T-helper 17 cell (primary cell): ENCODE measurements at places on chromosomes 2 and 18. TPM values are rescaled to one million over a fixed set of nuclear protein-coding genes. Genes with fewer than 3 reads are reported as not detected.
A peak's percentile ranks its signal among the peaks of the same experiment; 100 is the strongest.

The PRSS56 gene
- not detected for total RNA-seq

GRCh38 chr2:217520356-217521010 lies 482.3 kb downstream of the TNS1 start:
- no peak for DNase-seq
- no peak overlapping the region for H3K27ac ChIP-seq
- no peak overlapping the region for H3K4me3 ChIP-seq
- H3K36me3 ChIP-seq, result no peaks in the 10 kb centered on the region
- no peaks in the 10 kb centered on the region for H3K27me3 ChIP-seq

DNA sequence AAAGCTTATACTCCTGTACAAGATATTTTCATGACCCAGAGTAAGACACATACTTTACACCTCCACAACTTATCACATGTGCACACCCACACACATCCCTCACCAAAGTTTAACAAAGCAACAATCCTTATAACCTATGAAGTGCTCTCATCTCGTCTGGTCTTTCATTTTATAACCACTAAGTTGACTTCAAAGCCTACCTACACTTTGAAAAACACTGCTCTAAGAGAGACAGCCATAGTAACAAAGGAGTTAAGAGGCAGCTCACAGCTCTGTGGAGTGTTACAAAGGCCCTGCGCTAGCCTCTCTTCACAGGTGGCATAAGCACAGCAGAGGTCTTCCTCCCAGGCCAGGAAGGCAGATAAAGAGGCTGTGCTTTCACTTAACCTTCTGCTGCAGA lies 69.7 kb upstream of the TMEM200C start:
- H3K27ac ChIP-seq, result no peak overlapping the region
- no peaks in the 10 kb centered on the region for H3K36me3 ChIP-seq
- no peak overlapping the region for H3K4me3 ChIP-seq
- H3K4me1 ChIP-seq, result peaks cover 5% of the 10 kb centered on the region
- peaks cover 27% of the 10 kb centered on the region for H3K27me3 ChIP-seq

- H3K27me3 ChIP-seq, result peaks cover 9% of the 10 kb centered on the region
- H3K4me1 ChIP-seq, result peaks cover 3% of the 10 kb centered on the region
- H3K4me3 ChIP-seq, result no peak overlapping the region
- no peak overlapping the region for H3K27ac ChIP-seq
- no peak for DNase-seq
These were observed 49.2 kb upstream of the LGALSL start for GRCh38 chr2:64404743-64405142.

The NT5C1B gene
- total RNA-seq, result not detected

DNA sequence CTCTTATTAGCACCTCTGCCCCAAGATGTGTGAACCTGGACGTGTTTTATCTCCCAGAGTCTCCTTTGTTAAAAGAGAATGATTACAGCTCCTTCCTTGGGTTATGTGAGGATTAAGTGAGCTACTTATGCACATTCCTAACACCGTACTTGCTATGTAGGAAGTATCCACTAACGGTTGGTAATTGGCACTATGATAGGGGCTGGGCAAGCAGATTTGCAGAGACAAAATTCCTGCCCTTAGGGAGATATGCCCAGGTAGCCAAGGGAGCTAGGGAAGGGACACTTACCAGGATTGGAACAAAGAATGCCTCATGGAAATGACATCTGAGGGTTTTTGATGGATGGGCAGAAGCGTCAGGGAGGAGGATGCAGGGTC lies 11.5 kb upstream of the ALPK2 start:
- no peaks in the 10 kb centered on the region for H3K4me1 ChIP-seq
- H3K36me3 ChIP-seq, result no peaks in the 10 kb centered on the region
- no peak overlapping the region for H3K4me3 ChIP-seq
- no peak overlapping the region for H3K27ac ChIP-seq
- H3K27me3 ChIP-seq, result no peaks in the 10 kb centered on the region

The ZSWIM2 gene
- not detected for total RNA-seq

DNA sequence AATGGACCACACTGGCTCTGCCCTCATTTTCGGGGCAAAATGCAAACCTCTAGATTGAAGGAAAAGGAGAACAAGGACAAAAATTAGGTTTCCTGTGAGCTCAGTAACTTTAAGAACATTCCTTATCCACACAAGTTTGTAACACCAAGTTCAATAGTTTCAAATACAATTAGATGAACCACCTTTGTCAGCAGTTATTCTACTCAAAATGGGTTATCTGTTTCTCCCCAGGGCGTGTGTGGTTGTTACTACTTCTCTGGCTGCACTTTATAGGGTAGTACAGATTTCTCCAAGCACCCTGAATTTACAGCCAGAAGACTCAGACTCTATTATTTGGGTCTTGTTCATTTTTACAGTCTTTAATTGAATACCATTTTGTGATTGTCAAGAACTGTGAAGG lies 45.0 kb upstream of the TANK start:
- peaks cover 8% of the 10 kb centered on the region for H3K4me1 ChIP-seq
- no peak overlapping the region for H3K4me3 ChIP-seq
- peaks cover under 1% of the 10 kb centered on the region for H3K36me3 ChIP-seq

The TRIM43 gene
- total RNA-seq, result not detected

DNA sequence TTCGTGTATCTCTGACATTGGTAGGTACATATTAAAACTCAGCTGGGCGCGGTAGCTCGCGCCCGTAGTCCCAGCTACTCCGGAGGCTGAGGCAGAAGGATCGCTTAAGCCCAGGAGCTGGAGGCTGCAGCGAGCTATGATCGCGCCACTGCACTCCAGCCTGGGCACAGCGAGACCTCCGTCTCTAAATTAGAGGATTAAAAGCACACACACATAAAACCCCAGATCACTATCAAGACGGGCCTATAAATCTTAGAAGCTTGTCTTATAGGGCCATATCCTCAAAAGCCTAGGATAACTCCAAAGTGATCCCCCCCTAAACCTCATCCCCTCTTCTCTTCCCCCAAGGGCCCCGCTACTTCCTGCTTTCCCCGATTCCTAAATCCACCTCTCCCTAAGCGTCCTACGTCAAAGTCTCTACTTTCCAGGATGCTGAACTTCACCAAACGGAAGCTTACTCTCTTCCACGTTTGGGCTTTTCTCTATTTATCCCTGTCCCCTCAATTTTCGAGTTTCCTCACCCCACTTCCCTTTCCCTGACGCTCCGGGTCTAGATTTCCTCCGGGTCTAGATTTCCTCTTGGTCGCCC lies 707 bp downstream of the KRCC1 start:
- no peaks in the 10 kb centered on the region for H3K27me3 ChIP-seq
- H3K4me1 ChIP-seq, result peaks cover 36% of the 10 kb centered on the region
- H3K27ac ChIP-seq, result peak overlapping the region; percentile 98
- peak overlapping the region; percentile 96 for H3K4me3 ChIP-seq
- H3K36me3 ChIP-seq, result peaks cover 2% of the 10 kb centered on the region

DNA sequence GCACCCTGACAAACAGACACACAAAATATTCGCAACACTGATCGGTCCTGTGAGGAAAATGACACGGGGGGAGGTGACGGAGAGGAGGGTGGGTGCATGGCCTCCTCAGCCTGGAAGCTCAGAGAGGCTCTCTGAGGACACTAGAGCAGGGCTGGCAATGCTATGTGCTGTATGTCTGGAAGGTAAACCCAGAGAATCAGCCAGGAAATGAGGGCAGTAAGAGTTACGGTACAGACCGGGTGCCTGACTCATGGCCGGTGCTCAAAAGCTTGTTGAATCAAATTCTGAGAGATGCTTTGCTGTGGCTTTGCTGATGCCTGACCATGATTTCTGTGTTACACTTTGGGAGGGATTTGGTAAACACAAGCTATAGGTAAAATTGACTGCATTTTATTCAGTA lies 81.9 kb downstream of the CCDC93 start:
- H3K4me1 ChIP-seq, result no peaks in the 10 kb centered on the region
- no peaks in the 10 kb centered on the region for H3K27me3 ChIP-seq
- peaks cover 24% of the 10 kb centered on the region for H3K36me3 ChIP-seq
- DNase-seq, result no peak
- no peak overlapping the region for H3K4me3 ChIP-seq
- no peak overlapping the region for H3K27ac ChIP-seq

DNA sequence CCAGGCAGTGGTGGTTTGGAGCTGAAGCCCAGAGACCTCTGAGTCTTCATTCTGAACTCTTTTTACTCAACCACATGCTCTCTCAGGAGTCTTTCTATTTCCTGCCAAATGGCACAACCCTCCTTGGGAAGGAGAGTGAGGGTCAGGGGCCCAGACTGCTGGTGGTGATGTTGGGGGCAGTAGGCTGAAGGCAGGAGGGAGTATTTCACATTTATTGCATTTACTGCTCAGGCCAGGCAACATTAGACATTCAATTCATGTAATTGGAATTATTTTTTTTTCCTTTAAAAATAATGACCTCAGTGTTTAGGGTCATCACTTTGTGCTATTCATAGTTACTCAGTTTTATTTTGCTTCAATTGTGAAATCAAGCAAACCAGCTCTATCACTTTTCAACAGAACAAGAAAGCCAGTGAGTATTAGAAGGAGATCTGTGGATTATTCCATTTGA lies 311.3 kb upstream of the NT5C1B start:
- no peaks in the 10 kb centered on the region for H3K36me3 ChIP-seq
- H3K27me3 ChIP-seq, result no peaks in the 10 kb centered on the region
- H3K27ac ChIP-seq, result no peak overlapping the region
- no peaks in the 10 kb centered on the region for H3K4me1 ChIP-seq
- no peak overlapping the region for H3K4me3 ChIP-seq

The GALNT13 gene
- not detected for total RNA-seq

DNA sequence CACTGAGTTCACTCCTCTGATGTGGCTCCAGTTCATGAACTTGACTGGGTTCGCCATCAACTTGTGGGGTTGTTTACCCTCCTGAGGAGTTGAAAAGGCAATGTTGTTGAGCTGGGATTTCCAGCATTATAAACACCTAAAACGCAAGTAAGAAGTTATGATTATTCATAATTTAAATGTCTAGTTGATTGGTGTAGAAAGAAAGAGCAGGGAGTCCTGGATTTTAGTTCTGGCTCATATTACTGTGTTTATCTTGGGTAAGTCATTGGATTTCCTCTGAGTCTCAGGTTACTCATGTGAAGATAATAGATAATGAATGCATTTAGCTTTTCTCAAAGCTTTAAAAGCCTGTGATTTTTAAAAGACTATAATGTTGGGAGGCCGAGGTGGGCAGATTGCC lies 438.0 kb upstream of the CDH20 start:
- no peak overlapping the region for H3K4me3 ChIP-seq
- H3K27me3 ChIP-seq, result no peaks in the 10 kb centered on the region
- DNase-seq, result no peak
- H3K27ac ChIP-seq, result no peak overlapping the region
- H3K36me3 ChIP-seq, result no peaks in the 10 kb centered on the region

GRCh38 chr2:222239091-222239490 lies 59.7 kb downstream of the PAX3 start:
- DNase-seq, result no peak
- H3K4me3 ChIP-seq, result no peak overlapping the region
- no peaks in the 10 kb centered on the region for H3K4me1 ChIP-seq
- H3K27me3 ChIP-seq, result peaks cover 49% of the 10 kb centered on the region

- no peak for DNase-seq
- no peak overlapping the region for H3K4me3 ChIP-seq
- H3K27me3 ChIP-seq, result peaks cover 17% of the 10 kb centered on the region
- H3K27ac ChIP-seq, result no peak overlapping the region
- peaks cover 3% of the 10 kb centered on the region for H3K36me3 ChIP-seq
- no peaks in the 10 kb centered on the region for H3K4me1 ChIP-seq
These were observed 1.4 kb downstream of the BOD1L2 start for GRCh38 chr18:57148263-57148662.

DNA sequence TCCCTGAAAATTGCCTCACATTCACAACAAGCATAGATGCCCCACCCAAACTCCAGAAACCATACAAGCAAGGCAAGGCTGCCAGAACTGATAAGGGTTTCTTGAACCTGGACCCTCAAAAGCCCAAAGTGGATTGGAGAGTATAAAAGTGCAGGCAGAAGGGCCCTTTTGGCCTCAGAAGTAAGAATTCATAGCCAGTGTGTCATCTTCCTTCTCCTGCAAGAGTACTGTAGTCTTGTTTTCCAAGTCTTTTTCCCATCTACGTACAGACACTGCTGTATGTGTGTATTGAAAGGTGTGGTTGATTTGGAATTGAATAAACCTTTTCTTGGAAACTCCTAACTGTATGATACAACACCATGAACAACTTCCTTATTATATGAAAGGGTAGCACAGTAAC lies 46.8 kb downstream of the ZC3H15 start:
- no peaks in the 10 kb centered on the region for H3K4me1 ChIP-seq
- H3K27ac ChIP-seq, result no peak overlapping the region
- peaks cover 12% of the 10 kb centered on the region for H3K27me3 ChIP-seq
- H3K4me3 ChIP-seq, result no peak overlapping the region

DNA sequence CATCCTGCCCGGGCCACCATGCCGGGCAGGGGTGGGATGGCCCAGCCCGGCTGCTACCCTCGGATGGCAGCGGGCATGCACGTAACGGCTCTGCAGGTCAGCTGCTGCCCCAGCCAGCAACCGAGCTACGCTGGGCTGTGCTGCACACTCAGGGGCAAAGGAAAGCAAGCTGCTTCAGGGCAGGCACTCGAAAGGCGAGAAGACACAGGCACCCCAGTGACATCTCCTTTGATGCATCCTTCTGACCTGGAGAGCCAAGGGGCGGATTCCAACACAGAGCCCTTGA lies 8.8 kb downstream of the HDAC4 start:
- H3K4me1 ChIP-seq, result peaks cover 14% of the 10 kb centered on the region
- no peak for DNase-seq
- no peak overlapping the region for H3K27ac ChIP-seq
- no peak overlapping the region for H3K4me3 ChIP-seq
- H3K36me3 ChIP-seq, result peaks cover 2% of the 10 kb centered on the region

The TRIM54 gene
- not detected for total RNA-seq

GRCh38 chr2:149409506-149409905 lies 79.1 kb downstream of the LYPD6 start:
- peaks cover 35% of the 10 kb centered on the region for H3K27me3 ChIP-seq
- no peak overlapping the region for H3K27ac ChIP-seq
- H3K4me3 ChIP-seq, result no peak overlapping the region
- H3K36me3 ChIP-seq, result no peaks in the 10 kb centered on the region
- H3K4me1 ChIP-seq, result no peaks in the 10 kb centered on the region

The FEV gene
- total RNA-seq, result not detected

- H3K4me3 ChIP-seq, result no peak overlapping the region
- no peaks in the 10 kb centered on the region for H3K36me3 ChIP-seq
- no peak overlapping the region for H3K27ac ChIP-seq
- no peaks in the 10 kb centered on the region for H3K27me3 ChIP-seq
These were observed 147.7 kb upstream of the HS6ST1 start for GRCh38 chr2:128466376-128466775.

The LYPD6B gene
- 1.4 TPM for total RNA-seq

- no peak overlapping the region for H3K4me3 ChIP-seq
- H3K4me1 ChIP-seq, result no peaks in the 10 kb centered on the region
- no peaks in the 10 kb centered on the region for H3K36me3 ChIP-seq
These were observed 478.4 kb upstream of the NRXN1 start for GRCh38 chr2:51510303-51510702.

- no peaks in the 10 kb centered on the region for H3K4me1 ChIP-seq
- no peaks in the 10 kb centered on the region for H3K36me3 ChIP-seq
- no peak for DNase-seq
- no peak overlapping the region for H3K27ac ChIP-seq
These were observed 73.0 kb upstream of the RGPD5 start for GRCh38 chr2:109721135-109721534.

The PXDN gene
- not detected for total RNA-seq

- H3K4me1 ChIP-seq, result peaks cover 28% of the 10 kb centered on the region
- H3K36me3 ChIP-seq, result peaks cover 17% of the 10 kb centered on the region
- no peaks in the 10 kb centered on the region for H3K27me3 ChIP-seq
- no peak overlapping the region for H3K27ac ChIP-seq
- no peak overlapping the region for H3K4me3 ChIP-seq
- no peak for DNase-seq
These were observed 24.0 kb downstream of the IMMT start for GRCh38 chr2:86171295-86171694.

GRCh38 chr18:34738175-34738894 lies 28.2 kb downstream of the DTNA start:
- no peaks in the 10 kb centered on the region for H3K36me3 ChIP-seq
- H3K4me3 ChIP-seq, result no peak overlapping the region
- peaks cover 7% of the 10 kb centered on the region for H3K27me3 ChIP-seq
- DNase-seq, result no peak
- H3K4me1 ChIP-seq, result no peaks in the 10 kb centered on the region
